ENCODE measurements at places on chromosomes 5 and 9. TPM values are rescaled to one million over a fixed set of nuclear protein-coding genes. Genes with fewer than 3 reads are reported as not detected.

NMUR2 gene
- polyA plus RNA-seq, result not detected

TNFSF15 gene
- 0.13 TPM for polyA plus RNA-seq

RXRA gene
- polyA plus RNA-seq, result 12.0 TPM

TAF11L5 gene
- polyA plus RNA-seq, result not detected

FABP6 gene
- polyA plus RNA-seq, result not detected

CLIC3 gene
- polyA plus RNA-seq, result 3.9 TPM

IER5L gene
- polyA plus RNA-seq, result 8.7 TPM

PLAC8L1 gene
- 0.33 TPM for polyA plus RNA-seq

SLC36A3 gene
- not detected for polyA plus RNA-seq

ACOT12 gene
- 0.18 TPM for polyA plus RNA-seq

TCERG1 gene
- polyA plus RNA-seq, result 35.9 TPM

CCL19 gene
- not detected for polyA plus RNA-seq

RGMB gene
- polyA plus RNA-seq, result 89.7 TPM

SLCO6A1 gene
- polyA plus RNA-seq, result not detected

SOWAHA gene
- polyA plus RNA-seq, result not detected

SERF1A gene
- 1.5 TPM for polyA plus RNA-seq

SH3RF2 gene
- 0.45 TPM for polyA plus RNA-seq

LCN1 gene
- polyA plus RNA-seq, result not detected

ENTREP1 gene
- 0.07 TPM for polyA plus RNA-seq

SLC6A3 gene
- polyA plus RNA-seq, result not detected

LCP2 gene
- polyA plus RNA-seq, result not detected

GPR151 gene
- polyA plus RNA-seq, result not detected

PCDHGA6 gene
- polyA plus RNA-seq, result 4.3 TPM

SPINK14 gene
- not detected for polyA plus RNA-seq

IL12B gene
- polyA plus RNA-seq, result not detected

IL5 gene
- not detected for polyA plus RNA-seq

PTPRD gene
- 0.48 TPM for polyA plus RNA-seq

PCSK5 gene
- polyA plus RNA-seq, result 0.66 TPM

GPSM1 gene
- polyA plus RNA-seq, result 19.2 TPM

DOCK8 gene
- polyA plus RNA-seq, result 0.07 TPM

QRFP gene
- polyA plus RNA-seq, result not detected

CMYA5 gene
- polyA plus RNA-seq, result 1.4 TPM

ITGA1 gene
- polyA plus RNA-seq, result 35.2 TPM

SRP19 gene
- 32.4 TPM for polyA plus RNA-seq

Measured in BJ (cell line).